ENCODE measurements at places on chromosomes 3 and 15. TPM values are rescaled to one million over a fixed set of nuclear protein-coding genes. Genes with fewer than 3 reads are reported as not detected.

GRCh38 chr3:8355346-8355745, 146.3 kb upstream of the LMCD1 start:
- no peak for DNase-seq

The WDR49 gene
- polyA plus RNA-seq = not detected

DNA sequence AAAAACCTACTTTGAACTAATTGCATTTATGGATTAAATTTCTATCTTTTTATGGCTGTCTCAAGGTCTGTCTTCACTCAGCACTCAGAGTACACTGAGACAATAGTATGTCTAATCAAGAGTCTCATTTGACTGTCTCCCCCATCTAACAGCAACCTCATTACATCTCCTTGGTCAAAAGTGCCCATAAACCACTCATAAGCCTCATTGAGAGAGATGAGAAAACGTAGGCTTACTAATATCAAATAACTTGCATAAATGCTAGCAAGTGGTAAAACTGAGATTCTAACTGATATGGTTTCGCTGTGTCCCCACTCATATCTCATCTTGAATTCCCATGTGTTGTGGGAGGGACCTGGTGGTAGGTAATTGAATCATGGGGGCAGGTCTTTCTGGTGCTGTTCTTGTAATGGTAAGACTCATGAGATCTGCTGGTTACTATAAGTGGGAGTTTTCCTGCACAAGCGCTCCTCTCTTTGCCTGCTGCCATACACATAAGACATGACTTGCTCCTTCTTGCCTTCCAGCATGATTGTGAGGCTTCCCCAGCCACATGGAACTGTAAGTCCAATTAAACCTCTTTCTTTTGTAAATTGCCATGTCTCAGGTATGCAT, 113.9 kb downstream of the TFDP2 start:
- no peak for DNase-seq

GRCh38 chr15:49015896-49016295, 30.4 kb downstream of the SECISBP2L start:
- no peak for DNase-seq

The CTXND1 gene
- polyA plus RNA-seq = 2.9 TPM

The DNAH12 gene
- 0.08 TPM for polyA plus RNA-seq

- no peak for DNase-seq
Measured at GRCh38 chr15:95604634-95605036, 725.9 kb upstream of the NR2F2 start.

DNA sequence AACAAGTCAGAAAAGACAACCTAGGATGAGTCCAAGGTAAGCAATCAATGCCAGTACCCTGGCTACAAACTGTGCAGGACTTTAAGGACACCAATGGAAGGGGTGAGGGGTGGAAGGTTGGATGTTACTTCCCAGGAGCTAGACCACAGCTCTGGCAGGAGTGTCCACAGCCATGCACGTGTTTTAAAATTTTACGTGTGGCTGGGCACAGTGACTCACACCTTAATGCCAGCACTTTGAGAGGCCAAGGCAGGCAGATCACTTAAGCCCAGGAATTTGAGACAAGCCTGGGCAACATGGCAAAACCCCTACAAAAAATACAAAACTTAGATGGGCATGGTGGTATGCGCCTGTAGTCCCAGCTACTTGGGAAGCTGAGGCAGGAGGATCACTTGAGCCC, 14.7 kb upstream of the HDC start:
- no peak for DNase-seq

DNA sequence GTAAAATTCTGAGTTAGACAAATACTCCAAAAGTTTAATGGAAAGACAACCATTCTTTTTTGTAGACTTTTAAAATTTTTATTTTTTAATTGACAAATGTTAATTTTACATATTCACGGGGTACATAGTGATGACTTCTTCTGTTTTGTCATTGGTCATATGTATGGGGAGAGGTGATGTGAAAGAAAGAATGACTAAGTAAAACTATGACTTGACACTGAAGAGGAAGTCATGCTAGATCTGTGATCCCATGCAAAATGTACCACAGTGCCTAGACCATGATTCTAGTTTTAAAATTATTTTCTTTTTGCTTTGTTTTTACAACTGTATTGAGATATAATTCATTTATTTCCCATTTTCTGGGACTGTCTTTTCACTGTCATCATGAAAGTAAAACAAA, 281.6 kb downstream of the MBNL1 start:
- no peak for DNase-seq

The SLC25A26 gene
- 21.6 TPM for polyA plus RNA-seq
